ENCODE measurements at places on chromosomes 2 and 18. TPM values are rescaled to one million over a fixed set of nuclear protein-coding genes. Genes with fewer than 3 reads are reported as not detected.

- peak; percentile 64 for DNase-seq
These were observed 94.1 kb upstream of the OTOS start for GRCh38 chr2:240234503-240234951.

GRCh38 chr2:14492920-14493503, 139.5 kb upstream of the LRATD1 start:
- no peak for DNase-seq

DNA sequence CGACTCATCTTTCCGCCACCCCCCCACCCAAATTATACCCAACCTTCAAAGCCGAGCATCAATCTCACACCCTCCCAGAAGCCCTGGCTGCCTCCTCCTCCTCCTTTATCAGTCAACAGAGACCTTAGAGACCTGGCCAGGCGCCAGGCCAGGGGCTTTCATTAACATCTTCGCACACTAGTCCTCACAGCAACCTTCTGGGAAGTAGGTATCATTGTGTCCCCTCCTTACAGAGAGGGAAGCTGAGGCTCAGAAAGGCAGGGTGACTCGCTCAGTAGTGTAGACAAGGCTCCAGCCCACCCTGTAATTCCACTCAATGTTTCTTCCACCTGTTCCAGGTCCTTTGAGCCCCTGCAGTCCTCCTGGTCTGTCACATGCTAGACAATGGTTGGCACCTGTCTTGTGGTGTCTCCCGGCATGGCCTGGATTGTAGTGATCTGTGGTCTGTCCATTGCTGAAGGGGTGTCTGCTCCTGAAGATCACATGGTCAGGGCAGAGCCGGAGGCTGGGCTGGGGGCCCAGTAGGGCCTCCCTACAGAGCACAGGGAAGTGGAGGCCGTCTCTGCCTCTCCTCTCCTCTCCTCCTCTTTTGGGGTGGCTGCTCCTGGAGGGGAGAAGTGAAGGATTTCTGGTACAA, 36.0 kb downstream of the KLHL29 start:
- DNase-seq = peak; percentile 66

HOXD1 gene
- 0.59 TPM for total RNA-seq

DNA sequence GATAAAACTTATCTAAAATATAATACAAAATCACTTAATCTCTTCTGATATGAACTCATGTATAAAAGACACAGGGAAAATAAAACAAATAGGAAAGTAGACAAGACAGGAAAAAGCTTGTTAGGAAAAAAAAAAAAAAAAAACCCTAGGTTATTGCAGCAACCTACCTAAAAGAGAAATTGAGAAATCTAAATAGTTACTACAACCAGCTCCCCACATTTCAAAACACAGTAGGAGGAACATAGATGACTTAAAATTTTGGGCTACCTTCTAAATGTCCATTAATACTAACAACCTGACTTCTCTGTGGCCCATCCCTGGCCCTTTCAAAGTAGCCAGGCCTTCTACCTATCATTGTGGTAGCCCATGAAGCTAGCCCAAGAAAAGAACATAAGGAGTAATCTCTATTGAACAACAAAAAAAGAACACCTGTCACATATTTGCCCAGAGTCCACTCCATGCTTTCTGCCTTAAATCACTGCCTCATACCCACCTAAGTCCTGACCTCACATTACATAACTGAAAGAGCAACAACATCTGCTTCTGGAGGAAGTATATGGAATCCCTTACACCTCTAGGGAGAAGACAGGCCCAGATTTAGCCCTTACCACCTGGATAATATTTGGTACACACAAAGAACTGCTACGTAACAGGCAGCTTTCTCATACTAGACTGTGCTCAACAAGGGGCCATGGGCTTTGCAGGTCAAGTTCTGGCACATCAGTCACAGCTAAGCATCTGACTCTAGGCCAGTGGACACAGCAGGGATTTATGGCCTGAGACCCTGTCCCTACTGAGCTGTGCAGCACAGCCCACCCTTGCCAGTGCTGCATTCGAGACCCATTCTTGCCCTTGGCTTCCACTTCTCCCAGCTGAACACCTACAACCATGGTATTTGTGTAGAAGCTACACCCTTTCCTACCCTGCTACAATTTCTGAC, 8.5 kb downstream of the SUCLG1 start:
- DNase-seq = no peak

C1GALT1C1L gene
- total RNA-seq = 0.48 TPM
